ENCODE measurements at places on chromosomes 4 and X.

- DNase-seq = no peak
These were observed 169.8 kb upstream of the JADE1 start for GRCh38 chr4:128639541-128640270.

- DNase-seq = no peak
These were observed 14.8 kb downstream of the STK32B start for GRCh38 chr4:5066101-5066500.

- DNase-seq = no peak
These were observed 152.7 kb downstream of the FHIP1A start for GRCh38 chr4:151561551-151562256.

- no peak for DNase-seq
These were observed 44.0 kb downstream of the PCYT1B start for GRCh38 chrX:24603191-24603590.

- DNase-seq = no peak
These were observed 713.1 kb downstream of the CCSER1 start for GRCh38 chr4:90840291-90840690.

DNA sequence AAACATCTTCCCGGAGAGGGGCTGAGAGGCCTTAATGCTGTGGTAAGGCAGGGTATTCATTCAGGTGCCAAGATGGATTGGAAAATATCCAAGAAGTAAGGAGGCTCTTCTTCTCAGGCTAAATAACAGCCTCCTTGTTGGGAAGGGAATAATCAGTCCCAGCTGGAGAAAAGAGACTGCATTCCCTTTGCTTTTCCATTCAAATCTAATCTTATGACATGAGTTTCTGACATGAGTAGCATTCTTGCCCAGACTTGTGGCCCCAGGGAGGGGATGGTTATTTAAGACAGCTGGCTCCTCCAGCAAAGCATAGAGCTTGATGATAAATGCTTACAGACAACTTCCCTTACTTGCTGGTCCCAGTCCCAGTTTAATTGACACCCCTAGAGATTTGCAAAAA is 98.3 kb downstream of the DCLK2 start:
- DNase-seq = no peak

DNA sequence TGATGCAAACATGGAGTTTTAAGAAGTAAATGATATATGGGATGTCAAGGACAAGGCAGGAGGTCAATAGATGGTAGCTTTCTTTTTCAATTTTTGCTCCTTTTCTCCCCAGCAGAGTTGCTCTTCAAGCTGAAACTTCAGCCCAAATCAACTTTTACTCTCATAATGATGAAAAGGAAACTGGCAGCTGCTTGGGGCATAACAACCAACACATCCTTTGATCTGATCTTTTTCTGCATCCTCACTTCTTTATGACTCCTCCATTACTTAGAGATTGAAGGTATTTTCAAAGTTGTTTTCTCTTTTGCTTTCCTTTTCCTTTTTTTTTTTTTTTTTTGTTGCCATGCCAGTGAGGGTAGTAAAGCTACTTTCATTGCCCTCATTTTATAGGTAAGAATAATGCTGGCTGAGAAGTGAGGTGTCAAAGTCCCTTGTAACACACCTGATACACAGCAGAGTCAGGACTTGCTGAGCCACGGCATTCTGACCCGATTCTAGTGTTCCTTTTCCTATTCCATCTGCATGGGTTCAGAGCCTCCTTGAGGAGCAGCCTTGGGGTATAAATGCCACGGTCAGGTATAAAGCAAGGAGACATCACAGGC is 26.9 kb downstream of the SLC2A9 start:
- no peak for DNase-seq

- no peak for DNase-seq
These were observed 72.9 kb downstream of the LRP2BP start for GRCh38 chr4:185322803-185323202.

- DNase-seq = no peak
These were observed 35.4 kb upstream of the SPON2 start for GRCh38 chr4:1207603-1208265.

GRCh38 chr4:109552237-109552636 is 7.8 kb upstream of the MCUB start:
- no peak for DNase-seq

GRCh38 chrX:12791257-12792228 is at the start of gene PRPS2:
Gene PRPS2 (plus strand): TSS chrX:12791412. CDS start chrX:12791498, 86 bp downstream.
- DNase-seq = peak; percentile 74

GRCh38 chr4:13766761-13767540 is 139.4 kb upstream of the BOD1L1 start:
- DNase-seq = no peak

GRCh38 chr4:184514121-184514988 is 40.0 kb upstream of the IRF2 start:
- DNase-seq = peak; percentile 63

DNA sequence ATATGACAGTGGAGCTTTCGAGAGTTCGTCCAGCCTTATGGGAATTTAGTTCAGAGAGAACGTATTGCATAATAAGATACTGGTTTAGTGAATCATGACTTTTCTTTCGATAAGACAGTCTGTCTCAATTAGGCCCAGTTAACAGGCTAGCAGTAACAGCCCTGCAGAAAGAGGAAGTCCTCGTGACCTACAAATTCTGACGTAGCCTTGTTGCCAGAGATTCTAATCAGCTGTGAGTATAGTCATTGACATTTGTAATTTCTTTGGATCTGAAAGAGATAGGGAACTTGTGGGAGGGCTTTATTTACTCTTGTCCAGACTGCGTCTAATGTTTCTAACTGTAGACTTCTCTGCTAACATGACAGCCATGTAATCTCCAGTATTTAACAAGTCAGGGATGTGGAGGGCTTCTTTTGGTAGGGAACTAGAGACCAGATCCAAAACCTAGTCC is 15.8 kb downstream of the ART3 start:
- DNase-seq = peak; percentile 95

- no peak for DNase-seq
These were observed 27.7 kb upstream of the FREM3 start for GRCh38 chr4:143728166-143728565.

GRCh38 chr4:71004281-71004851 is 10.9 kb downstream of the DCK start:
- no peak for DNase-seq

GRCh38 chr4:28388471-28388870 is 1527.8 kb downstream of the STIM2 start:
- DNase-seq = no peak

GRCh38 chr4:40563401-40563800 is 66.3 kb downstream of the RBM47 start:
- DNase-seq = peak; percentile 92

- DNase-seq = no peak
These were observed 12.1 kb upstream of the DRD5 start for GRCh38 chr4:9769321-9769720.

DNA sequence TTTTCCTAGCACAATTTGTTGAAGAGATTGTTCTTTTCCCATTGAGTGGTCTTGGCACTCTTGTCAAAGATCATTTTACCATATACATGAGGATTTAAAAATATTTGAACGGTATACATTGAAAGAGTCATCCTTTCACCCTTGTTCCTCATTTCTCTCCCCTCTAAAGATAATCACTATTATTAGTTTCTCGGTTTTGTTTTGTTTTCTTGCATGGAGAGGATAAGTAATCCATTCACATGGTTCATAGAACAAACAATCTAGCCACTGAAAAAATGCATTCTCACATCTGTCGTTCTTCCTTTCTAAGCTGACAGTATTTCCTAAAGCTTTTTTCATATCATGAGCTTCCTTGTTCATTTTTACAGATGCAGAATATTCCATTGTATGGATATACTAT is 39.2 kb upstream of the MSMO1 start:
- DNase-seq = no peak

DNA sequence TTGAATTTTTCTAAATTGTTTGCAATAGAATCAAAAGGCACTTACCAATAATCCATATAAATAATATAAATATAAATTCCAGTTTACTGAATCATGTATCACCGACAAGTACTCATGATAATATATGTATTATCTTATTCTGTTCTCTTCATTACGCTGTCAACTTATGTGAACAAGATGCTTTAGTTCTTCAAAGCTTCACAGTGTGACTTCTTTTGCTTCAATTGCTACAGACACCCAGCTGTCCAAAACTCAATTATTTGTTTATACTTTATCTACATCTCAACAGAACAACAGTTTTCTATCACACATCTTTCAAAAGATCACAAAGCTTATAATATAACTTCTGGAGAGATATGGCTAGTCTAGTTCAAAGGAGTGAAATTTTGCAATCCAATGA is 1499.9 kb upstream of the PCDH10 start:
- DNase-seq = no peak

DNA sequence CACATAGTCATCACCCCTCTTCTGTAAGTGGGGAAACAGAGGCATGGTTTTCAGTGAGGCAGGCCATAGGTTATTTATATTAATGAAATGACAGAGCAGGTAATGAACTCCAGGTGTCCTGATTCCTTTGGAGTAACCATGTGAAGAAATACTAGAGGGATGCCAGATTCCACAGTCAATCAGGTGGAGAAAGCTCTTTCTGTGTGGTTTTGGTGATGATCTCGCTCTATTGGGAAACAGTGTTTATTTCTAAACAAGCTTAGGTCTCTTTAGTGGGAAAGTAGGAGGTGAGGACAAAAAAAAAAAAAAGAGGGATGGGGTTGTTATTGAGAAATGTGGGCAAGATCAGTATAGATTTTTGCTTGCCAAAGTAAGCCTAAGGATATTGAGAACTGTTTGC is 12.2 kb downstream of the DOCK11 start:
- DNase-seq = no peak

- DNase-seq = no peak
These were observed 214.4 kb upstream of the PPP1R2C start for GRCh38 chrX:42992199-42992943.

GRCh38 chr4:59676389-59676788 is 1523.7 kb upstream of the ADGRL3 start:
- no peak for DNase-seq

Data from HL-60 (cell line).